Glomerular endothelial cell (primary cell): ENCODE measurements at places on chromosomes 1 and 21.

GRCh38 chr1:99133756-99134500, 129.3 kb upstream of the PLPPR5 start:
- DNase-seq = no peak

DNA sequence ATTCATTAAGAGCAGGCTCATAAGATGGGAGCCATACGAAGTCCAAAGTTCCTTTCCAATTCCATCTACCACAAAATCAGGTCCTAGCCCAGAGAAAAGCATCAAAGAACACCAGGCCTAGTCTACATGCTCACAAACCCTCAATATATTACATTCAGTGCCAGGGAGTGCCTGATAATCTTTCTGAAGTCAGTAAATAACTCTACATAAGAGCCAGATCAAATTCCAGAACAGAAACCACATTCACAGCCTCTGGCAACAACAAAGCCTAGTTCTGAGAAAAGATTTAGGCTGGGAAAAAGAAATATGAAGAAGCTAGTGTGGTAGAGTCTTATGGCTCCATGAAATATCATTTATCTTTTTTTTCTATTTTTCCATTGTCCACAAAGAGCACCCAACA, 40.5 kb upstream of the RBBP5 start:
- DNase-seq = no peak

GRCh38 chr21:38848187-38848609, 42.5 kb downstream of the ETS2 start:
- DNase-seq = no peak

GRCh38 chr1:235342471-235342870, 14.1 kb downstream of the GGPS1 start:
- DNase-seq = no peak

DNA sequence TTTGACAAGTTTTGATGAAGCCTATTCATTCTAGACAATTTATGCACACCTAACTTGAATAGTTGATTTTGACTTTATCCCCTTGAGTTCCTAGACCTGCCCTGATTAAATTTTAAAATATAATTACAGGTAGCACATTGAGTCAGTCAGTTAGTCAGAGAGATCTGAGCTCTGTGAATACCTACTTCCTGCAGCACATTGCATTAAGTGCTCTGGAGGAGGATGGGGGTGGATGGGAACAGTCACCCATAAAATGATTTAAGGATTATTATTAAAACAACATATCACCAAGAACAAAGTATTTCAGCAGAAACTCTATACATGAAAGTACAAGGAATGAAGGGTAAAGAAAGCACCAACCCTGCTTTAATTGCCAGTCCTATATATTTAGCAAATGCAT, 11.8 kb upstream of the RPF1 start:
- DNase-seq = no peak

GRCh38 chr1:11789126-11790067, 16.4 kb downstream of the MTHFR start:
- no peak for DNase-seq

DNA sequence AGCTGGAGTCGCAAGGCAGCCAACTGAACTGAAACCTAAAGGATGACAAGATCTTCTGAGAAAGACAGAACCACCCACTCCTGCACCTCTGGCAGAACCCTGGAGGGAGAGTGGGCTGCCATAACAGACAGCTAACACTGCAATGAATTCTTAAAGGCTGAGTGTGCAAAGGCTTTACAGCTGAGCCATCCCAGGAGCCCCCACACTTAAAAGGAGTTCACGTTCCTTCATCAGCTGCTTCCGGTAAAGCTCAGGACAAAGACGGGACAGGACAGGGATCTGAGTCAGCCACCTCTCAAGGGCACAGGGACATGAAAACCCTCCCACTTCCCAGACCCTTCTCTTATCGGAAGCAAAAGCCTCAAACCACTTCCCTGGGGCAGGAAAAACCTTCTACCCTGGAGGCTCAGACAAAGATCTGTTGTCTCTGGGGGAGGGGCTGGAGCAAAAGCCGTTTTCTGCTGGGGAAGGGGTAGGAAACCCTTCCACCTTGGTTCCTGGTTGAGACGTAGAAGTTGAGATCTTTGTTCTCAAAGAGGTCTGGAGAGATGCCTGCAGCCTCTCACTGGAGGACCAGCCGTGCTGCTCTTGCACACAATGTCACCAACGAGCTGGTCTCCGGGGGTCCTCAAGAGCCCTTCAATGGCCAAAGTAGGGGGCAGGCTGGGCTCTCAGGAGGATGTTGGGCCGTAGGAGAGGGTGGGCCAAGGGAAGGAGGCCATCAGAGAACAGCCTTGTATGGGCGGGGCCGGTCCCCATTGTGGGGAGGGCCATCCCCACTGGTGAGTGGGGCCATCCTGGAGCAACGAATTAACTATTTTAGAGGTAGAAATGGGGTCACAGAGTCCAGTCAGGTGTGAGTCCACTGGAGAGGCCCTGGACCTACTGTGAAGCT, 452.4 kb downstream of the PTPRU start:
- no peak for DNase-seq

DNA sequence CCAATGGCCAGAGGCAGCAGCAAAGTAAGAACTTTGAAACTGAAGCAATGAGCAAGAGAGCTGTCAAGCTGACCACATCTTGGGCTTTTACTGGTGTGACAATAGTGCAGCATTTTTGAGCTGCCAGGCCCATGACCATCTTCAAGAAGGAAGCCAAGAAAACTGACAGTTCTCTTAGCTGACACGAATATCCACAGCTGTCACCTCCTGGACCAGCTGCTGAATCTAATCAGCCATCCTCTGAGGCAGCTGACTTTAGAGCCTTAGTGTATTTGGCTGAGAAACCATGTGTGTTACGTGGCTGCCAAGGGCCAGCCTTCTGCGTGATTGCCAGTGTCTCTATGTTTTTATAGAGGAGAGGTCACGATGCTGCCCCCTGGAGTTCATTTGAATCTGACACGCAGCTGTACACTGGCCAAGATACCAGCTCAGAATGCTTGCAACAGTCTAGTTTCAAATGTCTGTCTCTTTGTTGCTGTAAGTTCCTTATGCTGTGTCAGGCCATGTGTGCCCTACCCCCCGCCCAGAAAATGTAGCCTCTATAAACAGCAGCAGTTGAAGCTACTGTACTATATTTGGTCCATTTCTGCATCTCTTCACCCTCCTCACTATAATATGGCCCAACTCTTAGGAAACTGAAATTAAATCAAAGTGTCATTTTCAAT, 39.7 kb downstream of the PALMD start:
- peak; percentile 82 for DNase-seq

DNA sequence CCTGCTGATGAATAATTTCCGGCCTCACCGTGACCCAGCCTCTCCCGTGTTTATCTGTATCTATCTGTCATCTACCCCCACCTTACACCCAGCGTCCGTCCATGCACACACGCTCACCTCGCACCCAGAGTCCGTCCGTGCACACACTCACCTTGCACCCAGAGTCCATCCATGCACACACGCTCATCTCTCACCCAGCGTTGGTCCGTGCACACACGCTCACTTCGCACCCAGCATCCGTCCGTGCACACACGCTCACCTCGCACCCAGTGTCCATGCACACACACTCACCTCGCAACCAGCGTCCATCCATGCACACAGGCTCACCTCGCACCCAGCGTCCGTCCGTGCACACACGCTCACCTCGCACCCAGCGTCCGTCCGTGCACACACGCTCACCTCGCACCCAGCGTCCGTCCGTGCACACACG, 25.0 kb upstream of the COL18A1 start:
- DNase-seq = no peak

GRCh38 chr1:187877220-187877619, 1048.5 kb downstream of the PLA2G4A start:
- no peak for DNase-seq

GRCh38 chr1:150529017-150529416, 13.5 kb downstream of the FALEC start:
- DNase-seq = no peak

DNA sequence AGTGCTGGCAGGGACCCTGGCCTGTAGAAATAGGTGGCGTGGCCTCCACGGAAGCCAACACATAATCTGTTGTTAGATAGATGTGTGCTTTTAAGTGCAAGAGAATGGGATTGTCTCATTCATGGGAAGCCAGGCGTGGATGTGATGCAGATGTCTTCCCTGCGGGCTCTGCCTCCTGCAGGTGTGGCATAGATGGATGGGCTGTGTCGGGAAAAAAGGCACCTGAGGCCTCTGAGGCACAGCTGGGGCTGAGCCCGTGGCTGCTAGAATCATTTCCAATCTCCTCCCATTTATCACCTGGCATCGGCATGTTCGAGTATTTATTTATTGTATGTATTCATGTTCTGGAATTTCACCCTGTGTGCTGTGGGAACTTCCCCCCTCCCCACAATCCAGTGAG, 353.4 kb upstream of the AJAP1 start:
- no peak for DNase-seq
